Activated CD4-positive, alpha-beta T cell treated with anti-CD3 and anti-CD28 coated beads for 4 hours (primary cell): ENCODE measurements at places on chromosomes 2 and 18.
A peak's percentile ranks its signal among the peaks of the same experiment; 100 is the strongest.

- DNase-seq: no peak
Observed at GRCh38 chr2:106356291-106356690, 111.9 kb downstream of the RGPD3 start.

GRCh38 chr2:8133913-8134472, 547.9 kb upstream of the ID2 start:
- DNase-seq: no peak

GRCh38 chr2:219183151-219183772, 5.2 kb downstream of the RETREG2 start:
- no peak for DNase-seq

GRCh38 chr2:21161122-21161521, 37.4 kb downstream of the TDRD15 start:
- no peak for DNase-seq

DNA sequence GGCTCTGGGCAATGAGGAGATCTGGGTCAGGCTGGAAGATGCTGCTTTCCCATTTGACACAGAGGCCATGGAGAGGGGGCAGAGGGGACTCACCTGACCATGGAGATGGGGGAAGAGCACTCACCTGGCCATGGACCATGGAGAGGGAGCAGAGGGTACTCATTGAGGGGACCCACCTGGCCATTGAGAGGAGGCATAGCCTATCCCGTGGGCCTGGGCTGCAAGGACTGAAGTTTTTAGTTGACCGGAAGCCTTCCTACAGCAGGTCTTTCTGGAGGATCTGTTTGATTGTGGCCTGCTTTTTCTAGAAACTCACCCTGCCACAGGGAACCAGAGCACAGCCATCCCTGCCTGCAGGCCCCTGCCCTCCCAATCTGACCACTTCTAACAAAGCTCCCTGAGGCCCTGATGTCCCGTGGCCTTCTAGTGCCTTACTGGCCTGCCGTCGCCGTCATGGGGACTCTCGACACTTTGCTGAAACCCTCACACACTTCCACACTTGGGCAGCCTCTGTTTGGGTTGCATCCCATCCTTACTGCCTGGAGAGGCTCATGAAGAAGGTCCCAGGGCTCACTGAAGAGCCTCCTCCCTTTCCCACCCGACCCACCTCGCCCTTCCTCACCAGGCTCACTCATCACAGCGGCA, 5.1 kb upstream of the PROM2 start:
- DNase-seq: no peak

- no peak for DNase-seq
Observed at GRCh38 chr2:114368705-114369104, 73.7 kb upstream of the DPP10 start.

DNA sequence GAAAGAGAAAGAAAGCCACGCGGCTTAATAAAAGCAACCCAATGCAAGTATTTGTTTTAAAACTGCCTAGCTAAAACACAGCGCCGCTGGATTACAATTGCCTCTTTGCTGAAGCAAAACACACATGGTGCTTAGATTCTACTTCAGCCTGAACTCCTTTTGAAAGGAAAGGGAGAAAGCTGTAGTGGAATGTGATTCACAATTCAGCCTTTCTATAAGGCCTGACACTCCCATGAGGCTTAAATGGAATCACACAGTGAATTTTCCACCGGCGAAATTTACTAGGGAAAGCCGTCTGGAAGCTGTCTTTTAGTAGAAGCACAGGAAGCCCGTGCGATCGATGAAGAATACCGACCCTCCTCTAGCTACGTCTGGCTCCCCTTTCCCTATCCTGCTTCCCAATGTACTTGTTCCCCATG, 348.0 kb downstream of the DLGAP1 start:
- no peak for DNase-seq

- no peak for DNase-seq
Observed at GRCh38 chr18:34957119-34957863, 83.9 kb upstream of the MAPRE2 start.

DNA sequence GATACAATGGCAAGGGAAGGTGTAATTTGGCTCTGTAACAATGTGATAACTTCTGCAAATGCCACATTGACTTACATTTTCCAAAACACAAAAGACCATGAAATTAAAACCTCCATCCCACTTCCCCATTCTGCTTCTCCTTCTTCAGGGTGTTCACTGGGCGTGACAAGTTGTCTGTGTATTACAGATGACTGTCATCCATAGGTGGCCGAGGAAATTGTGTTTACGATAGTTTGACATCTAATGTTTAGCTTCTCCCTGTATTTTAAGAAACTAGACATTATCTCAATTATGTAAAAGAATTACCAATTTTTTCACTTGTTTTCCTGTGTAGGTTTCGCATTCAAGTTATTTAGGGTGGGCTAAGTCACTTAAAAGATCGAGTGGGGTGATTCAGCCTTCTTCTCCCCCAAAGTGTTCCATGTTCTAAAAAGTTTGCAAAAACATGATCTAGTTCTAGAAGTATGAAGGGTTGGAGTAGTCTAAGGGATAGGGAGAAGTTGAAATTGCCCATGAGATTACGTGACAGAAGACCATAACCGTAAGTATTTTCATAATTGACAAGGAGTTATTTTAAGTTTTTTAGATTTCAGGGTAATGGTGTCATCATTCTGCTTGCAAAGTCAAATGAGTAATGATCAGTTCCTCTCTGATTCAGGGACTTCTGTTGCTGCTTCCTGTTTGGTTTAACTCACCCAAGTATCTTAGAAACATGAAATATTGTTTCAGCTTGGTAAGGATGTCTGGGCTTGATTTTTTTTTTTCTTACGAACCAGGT, 25.2 kb upstream of the CYTIP start:
- peak; percentile 29 for DNase-seq

- DNase-seq: no peak
Observed at GRCh38 chr2:68031043-68031442, 31.8 kb downstream of the C1D start.

GRCh38 chr2:227377467-227378351, 1.4 kb downstream of the TM4SF20 start:
- no peak for DNase-seq

DNA sequence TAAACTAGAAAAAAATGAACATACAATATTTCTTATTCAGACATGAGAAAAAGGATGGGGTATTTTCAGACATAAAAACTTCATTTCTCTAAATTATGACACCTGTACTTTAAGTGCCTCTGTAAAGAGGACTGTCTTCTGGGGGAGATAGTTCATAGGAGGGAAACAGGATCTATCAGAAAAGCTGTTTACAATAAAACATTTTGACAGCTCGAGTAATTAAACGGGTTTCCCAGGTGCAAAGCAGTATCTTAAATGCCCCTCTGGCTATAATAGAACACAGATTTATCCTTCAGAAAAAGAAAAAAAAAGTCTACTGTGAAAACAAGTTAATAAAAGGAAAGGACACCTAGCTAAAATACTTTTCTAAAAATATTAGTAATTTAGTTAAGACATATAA, 311.4 kb upstream of the UBE2E3 start:
- no peak for DNase-seq

- no peak for DNase-seq
Observed at GRCh38 chr2:143190431-143190830, 61.2 kb downstream of the ARHGAP15 start.

DNA sequence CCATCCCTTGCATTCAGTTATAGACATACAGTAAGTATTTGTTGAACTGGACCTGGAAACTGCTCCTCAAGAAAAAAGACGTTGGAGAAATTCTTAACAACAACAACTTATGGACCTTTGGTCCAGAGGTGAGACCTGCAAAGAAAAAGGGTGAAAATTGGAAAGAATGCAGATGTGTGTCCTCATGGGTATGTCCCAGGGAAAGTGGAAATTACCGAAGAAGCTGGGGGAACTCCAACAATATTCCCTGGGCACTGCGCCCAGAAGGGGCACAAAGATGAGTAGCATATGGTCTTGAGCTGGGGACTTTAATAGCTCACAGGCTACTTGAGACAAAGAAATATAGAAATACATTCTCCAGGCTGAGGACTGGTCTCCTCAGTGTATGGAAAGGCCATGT, 35.5 kb upstream of the YWHAQ start:
- no peak for DNase-seq

DNA sequence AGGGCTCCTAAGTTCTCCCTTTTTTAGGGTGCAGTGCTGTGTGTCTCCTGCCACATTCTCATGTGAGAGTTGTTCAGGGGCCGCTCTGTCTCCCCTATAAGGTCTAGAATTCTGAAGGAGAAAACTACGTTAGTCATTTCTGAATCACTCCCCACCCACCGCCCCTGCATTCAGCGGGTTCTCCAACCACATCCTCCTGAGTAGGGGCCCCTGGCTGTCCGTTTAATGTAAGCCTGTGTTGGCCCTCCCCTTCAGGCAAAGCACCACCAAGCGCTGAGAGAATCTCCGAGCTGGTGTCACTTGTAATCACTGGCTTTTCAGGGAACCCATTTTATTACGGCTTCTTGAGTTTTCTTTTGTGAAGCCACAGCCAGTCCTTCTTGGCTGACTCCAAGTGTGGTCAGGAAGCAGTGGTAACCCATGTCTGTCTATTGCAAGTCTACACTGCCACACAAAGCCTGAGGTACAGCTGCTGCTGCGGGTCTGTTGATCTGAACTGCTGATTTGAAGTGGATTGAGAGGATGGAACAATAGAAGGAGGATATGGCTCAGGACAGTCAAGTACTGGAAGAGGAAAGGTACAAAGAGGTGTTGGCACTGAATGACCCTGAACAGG, 16.9 kb downstream of the LCT start:
- DNase-seq: peak; percentile 75

- no peak for DNase-seq
Observed at GRCh38 chr2:179840840-179841239, 20.6 kb downstream of the ZNF385B start.

DNA sequence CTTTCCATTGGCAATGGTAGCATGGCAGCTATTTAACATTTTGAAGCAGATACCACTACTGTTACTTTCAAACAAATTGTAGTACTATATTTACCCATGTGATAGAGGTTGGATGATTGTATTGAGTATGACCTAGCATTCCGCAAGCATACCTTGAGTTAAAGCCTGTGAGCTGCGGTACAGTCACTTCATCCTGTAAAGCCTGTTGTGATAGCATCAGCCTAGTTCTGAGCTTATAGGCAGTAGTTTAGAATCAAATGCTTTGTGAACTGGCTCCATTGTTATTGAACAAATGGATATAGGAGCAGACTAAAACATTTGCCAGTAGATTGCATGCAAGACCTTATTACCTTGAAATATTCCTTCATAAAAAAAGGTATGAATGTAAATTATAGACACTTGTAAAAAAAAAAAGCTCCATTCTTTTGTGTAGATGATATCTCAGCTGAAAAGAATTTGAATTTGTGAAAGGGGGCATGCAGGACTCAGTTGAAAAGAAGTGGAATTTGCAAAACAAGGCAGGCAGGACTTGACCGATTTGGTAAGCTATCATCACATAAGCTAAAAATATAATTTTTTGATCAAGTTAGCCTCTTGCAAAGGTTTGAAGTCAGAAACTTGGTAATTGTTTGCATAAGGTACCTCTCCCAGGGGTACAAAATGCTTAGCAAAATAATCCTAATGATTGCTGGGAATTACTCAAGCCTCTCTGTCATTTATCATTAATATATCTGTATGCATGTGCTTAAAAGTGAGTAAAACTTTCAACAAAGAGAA, 138.5 kb upstream of the ITGA4 start:
- no peak for DNase-seq

GRCh38 chr2:237341872-237342271, 72.1 kb downstream of the COL6A3 start:
- DNase-seq: no peak

- DNase-seq: no peak
Observed at GRCh38 chr2:134774786-134775641, 56.2 kb upstream of the TMEM163 start.

DNA sequence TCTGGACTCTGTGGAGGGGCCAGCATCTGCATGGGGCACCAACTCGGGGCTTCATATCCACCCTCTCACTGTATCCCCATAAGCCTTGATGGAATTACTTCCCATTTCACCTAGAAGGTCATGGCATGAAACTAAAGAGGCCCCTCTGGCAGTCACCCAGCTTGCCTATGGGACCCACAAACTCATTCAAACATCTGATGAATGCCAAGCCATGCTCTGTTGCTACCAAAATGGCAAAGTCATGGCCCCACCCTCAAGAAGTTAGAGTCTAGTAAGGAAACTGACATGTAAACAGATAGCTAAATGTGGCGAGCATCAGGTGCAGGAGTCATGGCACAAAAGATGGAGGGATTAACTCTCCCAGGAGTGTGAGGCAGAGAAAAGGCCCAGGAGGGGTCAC, 14.5 kb downstream of the CYB5A start:
- DNase-seq: no peak

DNA sequence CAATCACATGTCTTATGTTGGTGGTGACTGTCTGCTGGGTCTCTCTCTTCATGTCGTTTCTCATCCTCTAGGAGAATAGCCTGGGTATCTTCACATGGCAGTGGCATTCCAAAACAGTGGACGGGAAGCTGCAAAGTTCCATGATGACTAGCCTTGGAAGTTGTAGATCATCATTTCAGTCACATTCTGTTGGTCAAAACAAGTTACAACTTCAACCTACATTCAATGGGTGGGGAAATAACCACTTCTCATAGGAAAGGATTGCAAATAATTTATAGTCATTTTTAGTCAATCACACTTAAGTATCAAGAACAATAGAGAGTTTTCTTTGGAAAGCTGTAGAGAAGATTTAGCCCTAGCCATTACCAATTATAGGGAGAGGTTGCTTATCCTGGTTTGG, 395.0 kb upstream of the CDH2 start:
- no peak for DNase-seq

DNA sequence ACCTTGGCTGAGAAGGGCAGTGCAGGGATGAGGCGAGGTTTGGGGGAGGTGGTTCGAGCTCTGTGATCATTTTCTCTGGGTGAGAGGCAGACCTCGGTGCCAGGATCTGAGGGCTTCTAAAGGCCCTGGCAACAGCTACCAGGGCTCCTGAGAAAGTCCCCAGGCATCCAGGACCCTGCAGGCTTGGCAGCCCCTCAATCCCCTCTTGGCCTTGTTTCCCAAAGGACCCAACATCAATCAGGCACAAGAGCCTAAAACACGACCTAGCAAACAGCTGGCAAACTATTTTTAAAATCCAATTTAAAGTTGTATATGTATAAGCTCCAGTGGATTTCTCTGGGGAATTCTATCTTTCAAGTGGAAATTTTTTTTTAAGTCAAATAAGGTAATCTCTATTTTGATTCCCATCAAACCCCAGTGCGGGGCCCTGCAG, 15.0 kb upstream of the MAT2A start:
- no peak for DNase-seq

- no peak for DNase-seq
Observed at GRCh38 chr2:68463287-68463877, 3.7 kb downstream of the FBXO48 start.

GRCh38 chr2:58968885-58969284, 727.8 kb upstream of the FANCL start:
- DNase-seq: no peak

DNA sequence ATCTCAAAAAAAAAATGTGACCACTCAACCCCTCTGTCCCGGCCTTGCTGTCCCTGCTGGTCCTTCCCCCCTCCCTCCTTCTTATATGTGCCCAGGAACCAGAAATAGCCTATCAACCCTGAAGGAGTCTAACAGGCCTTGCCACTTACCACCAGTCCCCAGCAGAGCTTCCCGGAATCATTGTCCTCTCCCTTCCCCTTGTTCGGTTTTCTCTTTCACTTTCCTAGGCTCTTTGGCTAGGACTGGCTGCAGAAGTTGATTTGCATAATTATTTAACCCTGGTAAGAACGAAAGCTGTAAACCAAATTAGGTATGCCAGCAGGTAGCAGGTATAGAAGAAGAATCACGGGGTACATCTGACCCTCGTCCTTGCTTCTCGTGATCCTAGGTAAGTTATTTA, 72.6 kb upstream of the ZNF532 start:
- DNase-seq: no peak

GRCh38 chr18:24014986-24015638, 558 bp downstream of the TTC39C start:
- peak; percentile 40 for DNase-seq
